Dermis blood vessel endothelial cell (primary cell): ENCODE measurements at places on chromosomes 1 and 21.
A peak's percentile ranks its signal among the peaks of the same experiment; 100 is the strongest.

GRCh38 chr1:58986996-58987767 is 203.3 kb upstream of the JUN start:
- DNase-seq: no peak

DNA sequence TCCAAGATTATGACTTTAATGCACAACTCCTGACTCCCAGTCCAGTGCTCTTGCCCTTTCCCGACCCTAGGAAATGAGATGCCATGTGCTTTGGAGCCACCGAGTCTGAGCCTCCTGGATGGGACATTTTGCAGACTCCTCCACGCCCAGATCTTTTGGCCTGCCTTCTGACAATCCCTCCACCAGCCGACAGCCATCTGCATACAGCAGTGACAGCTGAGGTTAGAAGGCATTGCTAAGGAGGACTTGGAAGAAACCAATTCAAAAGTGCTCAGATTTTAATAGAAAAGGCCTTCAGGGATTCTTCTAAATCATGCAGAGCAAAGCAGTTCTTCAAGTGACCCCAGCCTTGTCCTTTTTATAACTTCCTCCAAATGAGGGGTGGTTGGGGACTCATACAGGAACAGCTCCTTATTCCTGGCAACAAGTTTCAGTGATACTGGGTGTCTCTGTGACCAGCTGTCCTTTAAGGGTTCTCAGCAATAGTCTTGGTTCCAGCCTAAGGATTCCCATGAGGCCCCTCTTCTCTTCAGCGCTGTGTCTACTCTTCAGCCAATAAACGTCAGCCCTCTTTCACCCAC is 369.3 kb downstream of the PBX1 start:
- DNase-seq: no peak

GRCh38 chr1:27341525-27342252 is at the start of gene SYTL1:
TSS of gene SYTL1 (plus strand) at chr1:27342022. CDS start at chr1:27345335, 3,313 bp downstream.
- peak; percentile 56 for DNase-seq

DNA sequence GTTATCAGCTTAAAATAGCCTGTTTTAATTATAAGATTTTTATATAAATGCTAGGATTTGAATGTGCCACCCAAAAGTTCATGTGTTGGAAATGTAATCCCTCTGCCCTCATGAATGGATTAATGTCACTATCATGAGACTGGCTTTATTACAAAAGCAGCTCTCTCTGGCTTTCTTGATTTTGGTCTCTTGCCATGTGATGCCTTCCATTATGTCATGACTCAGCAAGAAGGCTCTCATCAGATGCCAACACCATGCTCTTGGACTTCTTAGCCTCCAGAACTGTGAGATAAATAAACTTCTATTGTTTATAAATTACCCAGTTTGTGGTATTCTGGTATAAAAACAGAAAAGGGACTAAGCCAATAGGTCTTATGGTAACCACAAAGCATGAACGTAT is 6.9 kb upstream of the PRSS38 start:
- no peak for DNase-seq

DNA sequence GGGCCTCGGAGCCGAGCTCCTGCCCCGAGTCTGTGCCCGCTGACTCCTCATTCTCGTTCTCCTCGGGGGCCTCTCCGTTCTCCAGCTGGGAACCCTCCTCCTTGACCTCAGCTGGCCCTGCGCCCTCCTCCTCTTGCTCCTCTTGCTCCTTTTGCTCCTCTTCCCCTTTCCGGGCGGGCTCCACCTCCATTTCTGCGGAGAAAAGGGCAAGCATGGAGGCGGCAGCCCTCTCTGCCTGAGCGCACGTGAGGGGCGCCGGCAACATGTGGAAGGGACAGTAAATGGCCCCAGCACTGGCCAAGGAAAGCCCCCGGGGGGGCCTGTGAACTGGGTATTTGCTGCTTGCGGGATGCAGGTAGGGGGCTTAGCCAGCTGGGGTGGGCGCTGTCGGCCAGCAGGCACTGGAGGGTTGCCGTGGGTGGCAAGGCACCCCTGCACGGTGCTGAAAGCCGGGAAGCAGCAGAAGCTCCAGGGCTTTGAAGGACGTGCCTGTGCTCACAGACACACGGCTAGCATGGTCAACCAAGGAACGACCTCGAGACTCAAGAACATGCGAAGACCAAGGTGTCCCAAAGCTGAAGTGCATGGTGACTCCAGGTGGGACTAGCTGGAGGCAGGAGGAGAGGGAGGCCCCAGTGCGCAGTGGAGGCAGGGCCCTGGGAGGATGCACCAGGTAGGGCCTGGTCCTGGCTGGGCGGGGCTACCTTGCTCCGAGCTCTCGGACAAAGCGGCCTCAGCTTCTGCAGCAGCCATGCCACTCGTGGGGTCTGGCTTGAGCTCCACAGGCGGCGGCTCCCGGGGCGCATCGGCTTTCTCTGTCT is 30.7 kb downstream of the ZBTB17 start:
- no peak for DNase-seq

- DNase-seq: no peak
Measured at GRCh38 chr21:26011292-26011940, 159.2 kb downstream of the APP start.

DNA sequence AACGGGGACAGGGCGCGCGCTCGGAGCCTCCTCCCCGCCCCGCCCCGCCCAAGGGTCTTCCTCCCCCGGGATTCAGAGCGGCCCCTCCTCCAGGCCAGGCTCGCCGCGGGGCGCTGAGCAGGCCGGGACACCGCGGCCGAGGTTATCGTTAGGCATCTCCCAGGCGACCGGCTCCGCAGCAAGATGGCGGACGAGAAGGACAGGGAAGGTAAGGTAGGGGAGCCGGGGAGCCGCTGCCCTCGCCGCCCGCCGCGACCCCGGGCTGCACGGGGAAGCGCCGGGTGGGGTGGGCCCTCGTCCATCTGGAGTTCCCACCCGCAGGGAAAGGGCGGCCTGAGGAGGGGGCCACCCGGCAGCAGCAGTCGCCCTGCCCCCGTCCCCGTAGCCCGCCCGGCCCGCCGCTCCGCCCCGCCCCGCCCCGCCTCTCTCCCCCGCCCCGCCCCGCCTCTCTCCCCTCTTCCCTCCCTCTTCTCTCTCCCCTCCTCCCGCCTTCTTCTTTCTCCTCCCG is 105.9 kb upstream of the HNRNPU start:
- DNase-seq: peak; percentile 79

GRCh38 chr1:50666849-50667248 is 243.6 kb upstream of the DMRTA2 start:
- DNase-seq: peak; percentile 64
